Activated CD4-positive, alpha-beta T cell treated with anti-CD3 and anti-CD28 coated beads for 4 hours (primary cell): ENCODE measurements at places on chromosomes 2 and 18.

GRCh38 chr2:121955872-121956271, 200.4 kb downstream of the TSN start:
- DNase-seq, result no peak

- no peak for DNase-seq
Observed at GRCh38 chr2:150127995-150128394, 359.5 kb downstream of the RND3 start.

DNA sequence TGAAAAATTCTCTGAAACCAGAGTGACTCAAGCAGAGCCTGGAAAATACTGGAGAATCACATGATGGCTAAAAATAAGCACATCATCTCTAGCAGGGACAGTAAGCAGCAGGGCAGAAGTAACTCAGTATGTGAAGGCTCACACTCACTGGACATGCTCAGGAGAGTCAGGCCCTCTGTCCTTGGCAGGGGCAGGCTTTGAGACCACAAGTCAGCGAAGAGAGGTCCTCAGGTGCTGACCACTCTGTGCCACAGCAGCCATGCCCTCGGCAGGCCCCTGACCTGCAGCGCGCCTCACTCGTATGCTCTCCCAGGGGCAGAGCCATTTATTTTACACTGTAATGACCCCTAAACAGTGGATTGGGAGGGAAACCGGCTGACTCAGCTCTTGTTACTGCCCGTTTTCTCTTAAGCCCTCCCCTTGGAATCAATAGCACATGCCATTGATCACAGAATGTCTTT, 76.8 kb downstream of the MAPRE2 start:
- no peak for DNase-seq

DNA sequence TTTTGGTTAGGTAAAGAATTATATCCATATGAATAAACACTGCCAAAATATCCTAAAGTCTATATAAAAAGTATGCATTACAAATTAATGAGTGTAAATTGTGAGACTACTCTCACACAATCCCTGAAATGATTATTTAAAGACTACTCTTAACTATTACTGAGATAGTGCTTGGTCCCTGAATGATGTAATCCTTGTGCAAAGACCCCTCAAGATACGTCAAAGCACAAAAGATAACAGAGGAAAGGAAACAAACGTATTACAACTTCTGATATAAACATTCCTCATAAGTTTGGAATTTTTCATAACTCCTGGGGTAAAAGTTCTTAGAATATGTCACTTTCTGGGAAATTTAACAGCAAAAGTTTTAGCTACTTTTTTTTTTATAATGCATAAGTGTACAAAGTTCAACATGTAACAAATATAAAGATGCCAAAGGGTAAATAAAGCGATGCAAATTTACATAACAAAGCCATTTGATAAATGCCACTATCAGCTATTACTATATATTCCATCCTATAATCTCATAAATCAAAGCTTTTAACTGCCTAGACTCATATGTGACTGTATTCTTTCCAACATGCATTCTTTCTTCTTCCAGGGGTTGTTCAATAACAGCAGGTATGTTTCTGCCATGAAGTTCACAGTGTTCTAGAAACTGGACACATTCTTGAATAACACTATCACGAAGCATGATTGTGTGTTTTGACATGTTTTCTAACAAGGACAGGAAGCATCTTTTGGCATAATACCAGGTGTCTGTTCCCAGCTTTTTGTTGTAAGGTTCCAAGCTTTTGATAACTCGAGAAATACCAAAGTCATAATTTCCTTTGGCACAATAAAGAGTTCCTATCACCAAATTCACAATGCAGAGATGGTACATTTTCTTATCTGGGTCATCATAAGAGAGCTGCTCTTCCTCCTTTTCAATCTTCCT, 158.0 kb downstream of the AGPS start:
- no peak for DNase-seq

- DNase-seq, result no peak
Observed at GRCh38 chr2:46207591-46207990, 89.6 kb upstream of the EPAS1 start.

GRCh38 chr18:51257150-51257549, 59.7 kb upstream of the MEX3C start:
- no peak for DNase-seq

GRCh38 chr2:25251422-25252273, 83.3 kb upstream of the POMC start:
- no peak for DNase-seq

DNA sequence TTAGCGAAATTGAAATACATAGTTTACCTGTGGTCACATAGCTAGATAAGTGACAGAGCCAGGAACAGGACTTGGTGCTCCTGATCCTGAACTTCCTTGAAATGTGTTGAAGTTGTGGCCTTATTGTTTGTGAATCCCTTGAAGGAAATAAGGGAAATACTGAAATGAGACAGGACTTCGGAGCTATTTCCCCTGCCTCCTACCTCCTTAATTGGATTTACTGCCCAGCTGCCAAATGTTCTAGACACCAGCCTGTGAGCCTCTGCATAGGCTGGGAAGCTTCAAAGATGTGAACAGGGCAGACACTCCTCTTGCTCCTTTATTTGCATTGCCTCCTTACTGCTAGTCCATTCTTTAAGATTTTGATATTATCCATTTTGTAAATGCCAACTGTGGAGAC, 135.2 kb downstream of the PRPF40A start:
- DNase-seq, result no peak

- no peak for DNase-seq
Observed at GRCh38 chr2:129318581-129319421, 660.7 kb upstream of the RAB6C start.

DNA sequence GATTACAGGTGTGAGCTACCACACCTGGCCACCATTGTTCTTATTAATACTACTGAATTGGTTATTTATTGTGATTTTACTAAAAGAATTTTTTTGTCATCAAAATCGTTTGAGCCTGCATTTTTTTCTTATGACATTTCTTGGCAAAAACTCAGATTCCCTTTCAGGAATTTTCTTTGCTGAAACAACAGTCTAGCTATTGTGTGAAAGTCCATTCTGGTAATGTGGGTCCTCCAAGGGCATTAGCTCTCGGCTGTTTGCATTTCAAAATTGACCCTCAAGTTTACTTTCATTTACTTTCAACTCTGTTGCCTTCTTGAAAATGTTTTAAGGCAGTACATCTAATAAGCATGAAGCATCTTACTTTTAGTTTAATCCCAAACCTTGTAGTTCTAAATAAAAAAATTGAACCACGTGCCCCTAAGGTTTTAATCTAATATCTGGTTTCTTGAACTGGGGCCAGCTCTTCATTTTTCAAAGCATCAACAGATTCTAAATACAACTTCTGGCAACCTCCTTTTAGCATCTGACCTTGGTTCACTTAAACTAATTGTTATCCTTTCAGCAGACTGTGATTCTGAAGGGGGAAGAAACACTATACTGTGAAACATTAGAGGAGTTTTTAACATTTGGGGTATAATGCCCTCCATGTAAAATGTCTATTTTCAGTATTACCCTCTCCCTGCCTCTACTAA, 325.2 kb upstream of the RAB12 start:
- no peak for DNase-seq
